Activated CD4-positive, alpha-beta T cell treated with anti-CD3 and anti-CD28 coated beads for 24 hours (primary cell): ENCODE measurements at places on chromosomes 4 and X.

GRCh38 chr4:21097026-21097425 is 396.8 kb downstream of the PACRGL start:
- DNase-seq: no peak

DNA sequence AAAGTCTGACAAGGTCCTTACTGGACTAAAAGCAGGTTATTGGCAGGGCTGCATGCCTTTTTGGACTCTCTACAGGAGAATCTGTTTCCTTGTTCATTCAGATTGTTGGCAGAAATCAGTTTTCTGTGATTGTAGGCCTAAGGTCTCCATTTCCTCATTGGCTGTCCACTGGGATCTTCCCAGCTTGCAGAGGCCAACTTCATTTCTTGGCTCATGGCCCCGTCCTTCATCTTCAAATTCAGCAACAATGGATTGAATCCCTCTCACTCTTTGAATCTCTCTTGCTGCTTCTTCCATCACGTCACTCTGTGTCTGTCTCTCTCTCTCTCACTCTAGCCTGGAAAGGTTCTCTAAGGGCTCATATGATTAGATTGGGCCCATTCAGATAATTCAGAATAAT is 14.9 kb upstream of the GLUD2 start:
- DNase-seq: no peak

- no peak for DNase-seq
Measured at GRCh38 chr4:111020961-111021360, 398.1 kb upstream of the PITX2 start.

GRCh38 chr4:70808151-70808550 is 31.5 kb downstream of the GRSF1 start:
- no peak for DNase-seq

DNA sequence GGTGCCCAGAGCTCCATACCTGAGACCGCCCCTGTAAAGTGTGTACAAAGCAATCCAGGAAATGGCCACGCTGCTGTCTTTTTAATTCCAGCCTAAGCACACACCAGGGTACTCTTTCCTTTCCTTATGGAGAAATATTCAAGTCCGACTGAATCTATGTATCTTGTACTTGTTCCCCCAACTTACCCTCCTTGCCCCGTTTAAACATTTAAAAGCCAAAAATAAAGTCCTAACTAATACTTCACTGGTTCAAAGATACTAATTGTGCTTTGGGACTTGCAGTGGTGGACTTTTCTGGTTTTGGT is 731 bp upstream of the AMMECR1 start:
- no peak for DNase-seq

DNA sequence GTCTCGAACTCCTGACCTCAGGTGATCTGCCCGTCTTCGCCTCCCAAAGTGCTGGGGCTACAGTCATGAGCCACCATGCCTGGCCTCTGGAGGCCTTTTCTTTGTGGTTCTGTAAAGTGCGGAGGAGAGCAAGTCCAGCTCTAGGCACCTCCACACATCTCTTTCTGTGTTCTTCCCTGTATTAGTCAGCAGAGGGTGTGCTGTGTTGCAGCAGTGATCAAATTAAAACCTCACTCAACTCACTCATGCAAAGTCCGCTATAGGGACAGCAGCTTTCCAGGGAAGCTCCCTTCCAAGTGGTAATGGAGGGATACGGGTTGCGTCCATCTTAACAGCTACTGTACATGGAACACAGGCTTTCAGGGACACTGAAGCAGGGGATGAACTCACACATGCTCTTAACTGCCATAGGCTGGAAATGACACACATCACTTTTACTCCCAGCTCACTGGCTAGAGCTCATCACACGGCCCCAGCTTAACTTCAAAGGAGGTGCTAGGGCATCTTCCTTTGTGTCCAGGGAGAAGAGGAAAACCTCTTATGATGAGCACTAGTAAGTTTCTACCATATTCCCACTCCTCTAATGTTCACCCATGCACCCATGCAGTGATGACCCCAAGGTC is 36.0 kb upstream of the CCNG2 start:
- DNase-seq: no peak

DNA sequence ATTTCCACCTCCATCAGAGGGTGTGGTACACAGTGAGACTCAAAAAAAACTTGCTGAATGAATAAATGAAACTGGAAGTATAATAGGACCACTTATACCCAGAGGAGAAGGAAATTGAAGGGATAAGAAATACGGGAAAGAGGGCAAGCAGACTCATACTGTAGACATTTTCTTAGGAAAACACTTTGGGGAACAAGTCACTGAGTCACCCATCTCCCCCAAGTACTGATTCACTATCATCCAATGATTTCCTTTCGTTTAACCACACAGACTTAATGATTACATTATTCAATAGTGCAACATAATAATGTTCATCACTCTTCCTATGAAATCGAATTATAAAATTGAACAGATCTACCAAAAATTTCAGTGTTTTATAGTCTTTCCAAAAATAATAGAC is 97.1 kb downstream of the LDB2 start:
- DNase-seq: no peak

GRCh38 chr4:29734343-29735213 is 985.6 kb upstream of the PCDH7 start:
- DNase-seq: no peak

DNA sequence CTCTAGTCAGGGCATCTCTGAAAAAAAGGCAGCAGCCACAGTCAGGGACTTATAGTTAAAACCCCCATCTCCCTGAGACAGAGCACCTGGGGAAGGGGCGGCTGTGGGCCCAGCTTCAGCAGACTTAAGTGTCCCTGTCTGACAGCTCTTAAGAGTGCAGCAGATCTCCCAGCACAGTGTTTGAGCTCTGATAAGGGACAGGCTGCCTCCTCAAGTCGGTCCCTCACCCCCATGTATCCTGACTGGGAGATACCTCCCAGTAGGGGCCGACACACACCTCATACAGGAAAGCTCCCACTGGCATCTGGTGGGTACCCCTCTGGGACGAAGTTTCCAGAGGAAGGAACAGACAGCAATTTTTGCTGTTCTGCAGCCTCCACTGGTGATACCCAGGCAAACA is 129.0 kb downstream of the ANXA5 start:
- no peak for DNase-seq

DNA sequence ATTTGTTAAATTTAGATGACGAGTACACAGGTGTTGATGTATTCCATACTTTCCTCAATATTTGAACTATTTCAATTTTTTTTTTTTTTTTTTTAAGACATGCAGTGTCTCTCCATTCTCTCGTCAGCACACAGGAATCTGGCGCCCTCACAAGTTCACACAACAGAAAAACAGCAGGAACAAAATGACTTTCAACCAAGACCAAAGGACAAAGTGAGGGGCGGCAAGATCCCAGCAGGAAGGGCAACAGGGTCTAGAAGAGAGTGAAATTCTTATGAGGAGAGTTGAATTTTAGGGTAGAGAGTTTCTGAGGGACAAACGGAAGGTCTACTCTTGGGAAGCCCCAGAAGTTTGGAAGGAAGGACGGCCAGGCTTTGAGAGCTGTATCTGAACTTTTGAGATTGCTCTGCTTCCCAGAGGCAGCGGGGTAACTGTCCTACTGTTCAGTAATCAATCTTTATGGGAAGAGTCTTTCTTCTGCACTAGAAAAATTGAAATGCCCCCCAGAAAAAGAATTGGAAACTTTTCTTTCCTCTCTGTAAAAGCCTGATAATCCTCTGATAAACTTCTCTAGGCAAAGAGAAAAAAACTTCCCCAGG is 760.2 kb downstream of the RAB28 start:
- no peak for DNase-seq

GRCh38 chr4:23423540-23423939 is 466.3 kb downstream of the PPARGC1A start:
- no peak for DNase-seq

DNA sequence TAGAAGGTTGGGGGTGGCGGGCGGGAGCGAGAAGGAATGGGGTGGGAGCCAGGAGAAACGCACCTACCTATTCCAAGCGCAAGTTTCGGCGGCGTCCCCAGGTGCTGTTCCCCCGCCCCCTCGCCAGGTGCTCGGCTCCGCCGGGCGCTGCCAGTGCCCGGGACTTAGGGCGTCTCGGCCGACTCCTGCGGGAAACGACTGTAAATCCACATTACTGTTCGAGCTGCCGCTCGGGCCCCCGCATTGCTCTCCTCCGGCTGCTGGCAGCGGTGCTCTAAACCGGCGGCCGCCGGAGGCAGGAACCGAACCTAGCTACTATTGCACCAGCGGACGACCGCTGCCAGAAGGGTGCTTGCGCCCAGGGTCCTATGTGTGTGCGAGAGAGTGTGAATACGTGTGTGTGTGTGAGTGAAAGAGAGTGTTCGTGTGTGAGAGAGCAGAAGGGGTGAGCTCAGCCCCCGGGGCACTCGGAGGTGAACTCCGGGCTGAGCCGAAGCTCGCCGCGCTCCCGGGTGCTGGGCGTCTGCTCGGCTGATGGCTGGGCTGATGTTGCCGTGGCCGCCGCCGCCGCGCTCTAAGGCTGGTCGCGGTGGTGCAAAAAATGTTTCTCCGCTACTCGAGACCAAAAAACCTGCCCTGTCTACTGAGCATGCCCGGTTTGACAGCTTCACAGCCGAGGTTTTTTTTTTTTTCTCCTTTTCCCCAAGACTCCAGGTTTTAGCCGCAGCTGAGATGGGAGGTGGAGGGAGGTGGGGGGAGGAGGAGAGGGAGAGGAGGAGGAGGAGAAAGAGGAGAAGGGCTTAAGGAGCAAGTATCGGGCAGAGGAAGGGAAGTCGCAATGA is 115.7 kb upstream of the TEX13C start:
- no peak for DNase-seq

DNA sequence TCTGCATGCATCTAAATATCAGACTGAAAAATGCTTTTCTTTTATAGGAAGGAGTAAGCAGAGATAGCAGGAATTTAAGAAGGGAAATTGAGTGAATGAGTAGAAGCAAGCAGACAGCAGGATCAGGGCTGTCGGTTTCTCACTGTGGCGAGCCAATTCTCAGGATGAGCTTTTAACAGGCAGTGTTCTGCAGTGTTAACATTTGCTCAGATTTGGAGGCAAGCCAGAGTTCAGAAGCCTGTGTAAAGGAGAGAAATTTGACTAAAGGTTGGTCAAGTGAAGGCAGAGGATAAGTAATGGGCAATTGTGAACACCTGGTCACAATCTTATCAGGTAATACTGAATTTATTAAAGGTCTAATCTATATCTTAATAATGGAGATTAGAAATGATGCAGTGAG is 133.3 kb upstream of the MAGEB16 start:
- no peak for DNase-seq

GRCh38 chr4:130336585-130337217 is 1240.7 kb downstream of the C4orf33 start:
- DNase-seq: no peak

GRCh38 chrX:134664202-134664601 is 5.9 kb upstream of the PLAC1 start:
- DNase-seq: no peak

DNA sequence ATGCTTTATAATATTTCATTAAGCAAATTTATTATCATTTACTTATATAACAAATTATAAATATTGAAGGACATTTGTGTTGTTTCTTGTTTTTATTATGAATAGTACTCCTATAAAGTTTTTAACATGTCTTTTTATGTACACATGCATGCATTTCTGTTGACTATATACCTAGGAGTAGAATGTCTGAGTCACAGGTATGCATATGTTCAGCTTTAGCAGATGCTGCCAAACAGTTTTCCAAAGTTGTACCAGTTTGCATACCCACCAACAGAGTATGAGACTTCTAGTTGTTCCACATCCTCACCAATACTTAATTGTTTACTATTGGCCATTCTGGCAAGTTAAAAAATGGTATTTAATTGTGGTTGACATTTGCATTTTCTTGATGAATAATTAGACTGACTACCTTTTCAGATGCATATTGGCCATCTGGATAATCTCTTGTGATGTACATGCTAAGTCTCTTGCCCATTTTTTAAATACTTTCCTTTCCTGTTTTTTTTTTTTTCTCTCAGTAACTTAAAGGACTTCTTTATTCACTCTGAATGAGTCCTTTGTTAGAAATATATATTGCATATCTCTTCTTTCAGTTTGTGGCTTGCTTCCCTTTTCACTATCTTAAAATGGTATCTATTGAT is 132.2 kb upstream of the TRIM2 start:
- no peak for DNase-seq

DNA sequence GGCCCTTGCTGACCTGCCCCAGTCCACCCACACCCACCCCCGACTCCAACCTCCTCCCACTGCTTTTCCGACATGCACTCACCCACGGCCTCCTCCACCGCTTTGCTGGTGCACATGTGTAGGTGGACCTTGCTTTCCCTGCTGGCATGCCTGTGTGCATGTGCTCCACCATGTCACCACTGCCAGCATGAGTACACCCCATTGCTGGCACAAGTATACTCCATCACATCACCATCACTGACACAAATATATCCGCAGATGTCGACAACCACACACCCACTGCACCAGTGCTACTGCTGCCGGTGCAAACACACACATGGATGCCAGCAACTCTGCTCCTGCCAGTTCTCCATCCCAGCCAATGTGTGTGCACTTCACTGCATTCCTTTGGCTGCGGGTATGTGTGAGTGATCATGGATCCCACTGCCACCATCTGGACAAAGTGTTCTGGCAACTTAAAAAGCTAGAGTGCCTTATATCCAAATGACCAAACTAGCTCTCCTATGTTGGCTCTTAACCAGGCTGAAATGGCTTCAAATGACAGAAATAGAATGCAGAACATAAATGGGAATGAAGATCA is 1072.3 kb downstream of the RAPGEF2 start:
- no peak for DNase-seq

- no peak for DNase-seq
Measured at GRCh38 chr4:93203708-93204107, 624.8 kb upstream of the ATOH1 start.

GRCh38 chr4:151175754-151176631 is 76.6 kb downstream of the RPS3A start:
- DNase-seq: no peak

DNA sequence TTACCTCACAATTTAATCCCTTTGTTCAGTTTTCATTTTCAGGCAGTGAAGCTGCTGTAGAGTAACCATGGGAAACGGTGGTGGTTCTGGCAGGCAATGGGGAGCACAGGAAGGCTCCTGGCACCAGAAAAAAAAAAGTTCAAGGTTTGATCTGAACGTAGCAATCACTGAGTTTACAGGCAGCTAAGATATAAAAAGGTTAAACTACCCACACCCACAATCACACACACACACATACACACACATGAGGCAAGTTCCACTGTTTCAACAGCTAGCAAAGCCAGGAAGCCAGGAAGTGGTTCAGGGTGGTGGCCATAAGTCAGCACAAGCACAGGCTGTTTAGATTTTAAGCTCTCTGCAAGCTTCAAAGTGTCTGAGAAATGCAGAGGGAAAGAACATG is at the start of gene SULT1B1:
TSS of gene SULT1B1 (minus strand) at position 166 of the 400 bp plus-strand sequence. CDS start 5,403 bp downstream, outside the sequence.
- DNase-seq: peak; percentile 8

DNA sequence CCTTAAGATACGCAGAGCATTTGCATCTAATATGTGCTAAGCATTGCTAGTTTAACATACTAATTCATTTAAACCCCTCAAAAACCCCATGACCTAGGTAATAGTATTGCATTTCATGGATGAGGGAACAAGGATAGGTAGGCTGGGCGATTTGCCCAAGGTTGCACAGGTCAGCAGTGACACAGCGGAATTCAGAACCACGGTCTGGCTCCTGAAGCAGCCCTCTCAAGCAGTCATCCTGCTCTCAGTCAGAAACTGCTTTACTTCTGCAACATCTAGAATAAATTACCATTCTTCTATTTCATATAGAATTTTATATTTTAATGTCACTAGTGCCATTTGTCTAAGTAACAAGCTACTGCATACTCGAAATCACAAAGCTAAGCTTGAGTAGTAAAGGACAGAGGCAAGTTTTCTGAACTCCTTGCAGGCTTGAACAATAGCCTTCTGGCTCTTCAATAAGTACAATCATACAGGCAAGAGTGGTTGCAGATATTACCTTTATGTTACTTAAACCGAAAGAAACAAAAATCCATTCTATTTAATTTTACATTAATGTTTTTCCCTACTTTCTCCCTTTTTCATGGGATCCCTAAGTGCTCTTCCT is 555 bp upstream of the SPP1 start:
- no peak for DNase-seq
